ENCODE measurements at places on chromosomes 12 and 14.

- DNase-seq, result no peak
Observed at GRCh38 chr12:106074706-106075392, 63.9 kb downstream of the NUAK1 start.

DNA sequence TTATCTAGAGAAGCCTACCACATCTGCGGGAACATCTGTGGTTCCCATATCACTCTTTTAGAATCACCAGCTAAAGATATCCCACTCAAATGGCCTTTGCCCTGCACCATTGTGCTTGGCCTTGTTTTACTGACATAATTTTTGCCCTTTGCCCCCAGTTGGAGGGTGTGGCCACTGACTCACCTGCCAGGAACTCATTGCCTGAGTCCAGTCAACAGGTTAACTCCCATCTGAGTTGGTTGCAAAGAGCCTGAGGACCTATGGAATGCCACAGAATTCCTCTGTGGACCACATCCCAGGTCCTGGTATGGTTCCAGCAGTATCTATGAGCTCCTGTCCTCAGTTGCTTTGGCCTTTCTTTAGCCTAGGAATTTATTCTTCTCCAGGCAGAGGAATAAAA, 55.7 kb upstream of the PTGR2 start:
- DNase-seq, result no peak

DNA sequence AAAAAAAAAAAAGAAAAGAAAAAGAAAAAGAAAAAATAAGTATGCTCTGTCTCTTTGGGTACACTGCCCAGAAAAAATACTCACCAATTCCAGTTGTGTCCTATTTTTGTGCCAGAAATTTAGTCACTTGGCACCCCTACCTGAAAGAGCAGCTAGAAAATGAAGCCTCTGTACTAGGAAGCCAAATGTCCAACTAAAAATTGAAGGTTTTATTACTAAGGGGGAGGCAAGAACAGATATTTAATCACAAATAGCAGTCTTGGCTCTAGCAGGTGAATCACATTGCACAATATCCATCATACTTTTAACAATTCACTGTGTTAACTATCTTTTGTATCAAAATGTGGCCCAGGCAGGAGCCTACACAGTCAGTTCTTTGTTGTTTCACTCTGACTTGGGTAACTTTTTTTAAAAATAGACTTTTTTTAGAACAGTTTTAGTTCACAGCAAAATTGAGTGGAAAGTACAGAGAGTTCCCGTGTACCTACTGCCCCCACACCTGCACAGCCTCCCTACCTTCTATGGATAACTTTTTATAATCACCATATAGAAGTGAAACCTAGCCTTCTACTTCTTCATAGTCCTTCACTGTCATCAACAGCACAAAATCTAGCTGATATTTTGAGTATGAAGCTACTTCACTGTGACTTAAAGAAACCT, 87.1 kb upstream of the ATF7IP start:
- DNase-seq, result no peak

DNA sequence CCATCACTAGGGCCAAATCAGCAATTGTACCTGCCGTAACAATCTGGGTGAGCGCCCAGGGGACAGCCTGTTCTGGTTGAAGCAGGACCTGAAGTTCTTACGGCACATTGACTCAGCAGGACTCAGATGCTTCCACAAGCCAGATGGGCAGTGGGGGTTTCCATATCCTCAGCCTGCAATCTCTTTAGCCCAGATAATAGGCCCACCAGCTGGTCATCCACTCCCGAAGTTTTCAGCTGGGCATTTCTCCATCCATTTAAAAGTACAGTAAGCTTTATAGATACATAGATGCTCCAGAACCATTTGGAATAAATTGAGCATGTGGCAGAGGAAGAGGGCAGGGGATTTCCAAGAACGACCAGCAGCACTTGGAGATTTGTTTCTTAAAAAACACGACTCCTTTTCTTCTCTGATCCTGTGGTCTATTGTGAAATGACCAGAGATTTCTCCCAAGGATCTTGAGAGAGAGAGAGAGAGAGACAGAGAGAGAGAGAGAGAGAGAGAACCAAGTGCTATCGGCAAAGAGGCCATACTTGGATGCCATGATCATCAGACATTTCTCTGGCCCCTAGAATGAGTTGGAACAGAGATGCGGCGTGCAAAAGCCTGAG, 74.8 kb upstream of the PLXNC1 start:
- no peak for DNase-seq

GRCh38 chr12:71144682-71145081, 13.1 kb downstream of the TSPAN8 start:
- DNase-seq, result no peak

- no peak for DNase-seq
Observed at GRCh38 chr14:20720741-20721140, 24.9 kb upstream of the EDDM3A start.
